Fibroblast of pulmonary artery (primary cell): ENCODE measurements at places on chromosomes 2 and 18.

DNA sequence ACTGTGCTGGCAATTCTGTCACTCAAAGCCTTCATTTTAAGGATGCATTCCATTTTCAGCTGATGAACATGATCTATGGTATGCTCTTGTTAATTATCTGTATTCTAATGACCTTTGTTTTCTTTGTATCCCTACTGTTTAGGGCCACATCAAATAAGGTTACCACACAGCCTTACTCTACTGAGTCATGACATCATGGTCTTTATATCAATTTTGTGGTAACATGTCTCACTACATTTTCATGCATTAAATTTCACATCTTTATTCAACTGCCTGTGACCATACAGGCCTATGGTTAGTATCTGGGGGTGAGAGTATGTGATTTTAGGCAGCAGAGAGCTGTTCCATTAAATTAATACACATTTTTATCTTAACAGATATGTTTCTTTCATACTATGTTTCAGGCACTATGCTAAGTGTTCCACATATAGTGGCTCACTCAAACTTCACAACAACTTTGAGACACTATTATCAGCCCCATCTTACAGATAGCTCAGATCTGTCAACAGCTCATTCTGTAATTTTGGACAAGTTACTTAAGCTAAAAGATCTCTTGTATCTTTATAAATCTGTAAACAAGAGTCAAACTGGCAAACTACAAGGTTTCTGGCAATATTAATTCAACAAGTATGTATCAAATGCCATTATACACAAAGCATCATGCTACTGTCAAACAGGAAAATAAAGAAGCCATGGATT is 18.0 kb downstream of the LRPPRC start:
- DNase-seq: no peak

- DNase-seq: no peak
These were observed 61.5 kb downstream of the FARP2 start for GRCh38 chr2:241417626-241418025.

DNA sequence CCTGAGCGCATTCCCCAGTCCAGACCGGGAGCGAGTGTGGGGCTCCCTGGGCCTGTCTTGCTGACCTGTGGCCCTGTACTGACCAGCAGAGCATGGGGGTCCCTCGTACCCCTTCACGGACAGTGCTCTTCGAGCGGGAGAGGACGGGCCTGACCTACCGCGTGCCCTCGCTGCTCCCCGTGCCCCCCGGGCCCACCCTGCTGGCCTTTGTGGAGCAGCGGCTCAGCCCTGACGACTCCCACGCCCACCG is 5.3 kb downstream of the NEU4 start:
- DNase-seq: no peak

DNA sequence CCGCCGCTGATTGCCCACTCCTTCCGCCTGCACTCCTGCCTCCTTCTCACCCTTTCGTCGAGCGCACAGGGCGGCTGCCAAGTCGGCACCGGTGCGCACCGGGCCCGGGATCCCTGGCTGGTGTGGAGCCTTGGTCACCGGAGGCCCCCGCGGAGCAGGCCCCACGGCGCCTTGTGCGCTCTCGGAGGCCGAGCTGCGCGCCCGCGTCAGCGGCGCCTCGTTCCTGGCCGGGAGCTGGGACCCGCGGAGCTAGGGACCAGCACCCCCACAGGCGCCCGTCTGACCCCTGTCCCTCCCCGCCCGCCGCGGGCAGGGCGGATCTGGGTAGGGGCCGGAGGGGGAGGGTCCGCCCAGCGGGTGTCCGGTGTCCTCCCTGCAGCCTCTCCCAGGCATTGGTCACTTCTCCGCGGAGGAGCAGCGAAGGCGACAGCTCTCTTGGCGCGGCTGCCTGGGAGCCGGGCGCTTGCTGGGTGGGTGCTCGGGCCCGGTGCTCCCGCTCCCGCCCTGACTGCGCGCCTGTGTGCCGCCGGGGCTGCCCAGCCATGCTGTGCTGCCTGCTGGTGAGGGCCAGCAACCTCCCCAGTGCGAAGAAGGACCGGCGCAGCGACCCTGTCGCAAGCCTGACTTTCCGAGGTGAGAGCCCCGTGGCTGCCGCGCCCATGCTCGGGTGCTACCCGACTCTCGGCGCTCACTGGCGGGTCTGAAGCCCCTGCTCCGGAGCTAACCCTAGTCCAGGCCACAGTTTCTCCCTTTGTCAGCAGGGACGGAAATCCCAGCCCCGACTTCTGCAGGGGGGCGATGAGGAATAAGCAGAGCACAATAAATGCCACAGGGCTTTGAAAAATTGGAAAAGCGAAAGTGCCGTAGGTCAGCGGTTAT is 13.2 kb downstream of the DYSF start:
- DNase-seq: no peak

DNA sequence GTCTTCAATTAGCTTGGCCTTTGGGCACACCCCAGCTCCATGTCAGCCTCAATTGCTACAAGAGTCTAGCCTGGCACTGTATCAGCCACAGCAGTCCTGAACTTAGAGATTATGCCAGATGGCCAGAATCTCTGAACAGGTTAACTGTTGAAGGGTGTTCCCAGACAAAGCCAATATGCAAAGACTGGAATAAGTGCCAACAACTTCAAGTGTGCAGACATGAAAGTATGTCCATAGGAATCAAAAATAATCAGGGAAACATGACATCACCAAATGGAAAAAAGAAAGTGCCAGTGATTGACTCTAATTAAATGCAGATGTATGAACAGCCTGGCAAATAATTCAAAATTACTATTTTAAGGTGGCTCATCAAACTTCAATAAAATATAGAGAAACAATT is 98.5 kb upstream of the DOCK10 start:
- DNase-seq: no peak

GRCh38 chr18:48003426-48004349 is 73.2 kb upstream of the SMAD2 start:
- DNase-seq: peak; percentile 67

- no peak for DNase-seq
These were observed 257.9 kb downstream of the THSD7B start for GRCh38 chr2:137023205-137023604.

GRCh38 chr2:237629188-237629534 is 1.8 kb downstream of the LRRFIP1 start:
- DNase-seq: no peak

- peak; percentile 95 for DNase-seq
These were observed 169.4 kb downstream of the SMAD7 start for GRCh38 chr18:48781163-48781987.

- DNase-seq: peak; percentile 75
These were observed 35.0 kb upstream of the LRP1B start for GRCh38 chr2:142165790-142166189.

- DNase-seq: no peak
These were observed 82.5 kb downstream of the DSEL start for GRCh38 chr18:67433971-67434370.

GRCh38 chr2:172928756-172929155 is 146.9 kb upstream of the MAP3K20 start:
- peak; percentile 87 for DNase-seq

- no peak for DNase-seq
These were observed 45.1 kb upstream of the ZNF396 start for GRCh38 chr18:35422237-35422636.

DNA sequence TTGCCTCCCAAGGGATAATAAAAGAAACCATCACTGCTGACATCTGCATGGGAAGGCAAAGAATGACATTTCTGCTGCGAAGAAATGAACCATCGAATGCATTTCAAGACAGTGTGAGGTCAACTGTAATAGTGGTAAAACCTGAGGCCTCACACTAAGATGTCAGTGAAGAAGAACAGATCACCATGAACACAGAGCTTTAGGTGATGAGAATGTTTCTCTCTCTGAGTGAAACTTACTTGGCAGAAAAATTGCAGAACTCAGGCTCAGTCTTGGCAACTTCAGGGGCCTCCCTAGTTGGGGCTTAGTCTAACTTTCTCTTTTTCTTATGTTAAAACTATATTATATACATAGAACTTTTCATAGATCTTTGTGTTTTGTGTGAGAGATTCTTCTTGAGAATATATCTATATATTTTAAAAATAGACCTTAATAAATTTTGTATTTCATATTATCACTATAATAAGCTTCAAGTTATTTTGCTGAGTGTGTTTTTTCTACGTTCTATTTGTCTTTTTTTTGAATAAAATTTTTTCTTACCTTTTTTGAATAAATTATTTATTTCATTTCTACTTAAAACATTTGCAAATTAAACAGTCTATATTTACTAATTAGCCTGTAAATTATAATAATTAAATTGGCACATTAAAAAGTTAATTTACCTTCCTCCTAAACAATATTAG is 427.5 kb upstream of the TRIB2 start:
- DNase-seq: no peak

DNA sequence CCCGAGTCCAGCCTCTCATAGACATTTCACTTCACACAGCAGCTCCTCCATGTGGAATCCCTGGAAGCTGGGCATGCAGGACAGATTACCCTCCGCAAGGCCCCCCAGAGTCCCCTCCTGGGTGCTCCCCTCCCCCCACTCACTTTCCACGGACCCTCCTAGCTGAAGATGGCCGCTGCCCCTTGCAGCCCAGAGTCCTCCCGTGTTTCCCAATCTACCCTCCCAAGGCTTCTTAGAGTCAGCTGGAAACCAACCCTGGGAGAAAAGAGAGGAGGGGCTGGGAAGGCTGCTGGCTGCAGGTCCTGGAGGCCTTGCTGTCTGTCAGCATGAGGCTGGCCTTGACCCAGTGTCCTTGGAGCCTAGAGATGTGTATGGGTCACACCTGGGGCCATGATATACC is 49.0 kb upstream of the HAAO start:
- DNase-seq: no peak

DNA sequence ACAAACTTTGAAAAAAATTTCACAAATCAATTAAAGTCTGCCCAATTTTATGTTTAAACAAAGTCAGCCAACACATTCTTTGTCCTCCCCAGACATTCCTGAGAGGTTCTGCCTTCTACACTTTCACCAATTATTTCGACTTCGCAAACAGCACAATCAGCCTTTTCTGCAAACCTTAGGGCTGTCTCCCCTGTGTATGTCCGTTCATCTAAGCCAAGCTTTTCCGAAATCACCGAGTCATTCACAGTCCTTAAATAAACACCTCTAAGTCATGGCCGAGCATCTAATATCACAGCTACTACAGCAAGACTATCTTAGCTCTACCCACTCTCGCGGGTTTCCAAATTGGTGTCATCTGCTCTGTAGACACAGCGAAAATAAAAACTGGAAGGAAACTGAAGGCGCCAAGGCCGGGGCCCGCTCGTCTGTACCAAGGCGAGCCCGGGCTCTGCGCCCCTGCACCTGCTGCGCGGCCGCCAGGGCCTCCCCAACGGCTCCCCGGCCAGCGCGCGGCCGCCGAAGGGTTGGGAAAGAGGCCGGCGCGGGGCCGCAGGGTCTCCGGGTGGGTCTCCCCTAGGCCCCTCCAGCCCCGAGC is 730 bp downstream of the ODC1 start:
- peak; percentile 34 for DNase-seq

DNA sequence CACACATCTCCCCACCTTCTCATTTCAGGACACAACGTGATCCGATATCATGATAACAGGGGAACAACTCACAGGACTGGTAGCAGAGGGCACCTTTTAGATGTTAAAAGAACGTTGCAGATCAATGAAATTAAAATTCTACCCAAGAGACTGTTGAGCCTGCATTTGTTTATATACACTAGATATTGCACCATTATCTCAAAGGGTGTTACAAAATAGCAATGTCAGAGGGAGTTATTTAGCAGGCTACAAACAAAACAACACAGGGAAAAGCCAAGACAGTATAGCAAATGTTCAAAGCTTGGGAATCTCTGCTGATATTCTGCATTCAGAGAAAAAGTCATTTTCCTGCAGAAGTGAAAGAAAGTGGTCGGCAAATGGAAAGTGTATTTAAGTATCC is 139.5 kb downstream of the MYO5B start:
- DNase-seq: no peak

DNA sequence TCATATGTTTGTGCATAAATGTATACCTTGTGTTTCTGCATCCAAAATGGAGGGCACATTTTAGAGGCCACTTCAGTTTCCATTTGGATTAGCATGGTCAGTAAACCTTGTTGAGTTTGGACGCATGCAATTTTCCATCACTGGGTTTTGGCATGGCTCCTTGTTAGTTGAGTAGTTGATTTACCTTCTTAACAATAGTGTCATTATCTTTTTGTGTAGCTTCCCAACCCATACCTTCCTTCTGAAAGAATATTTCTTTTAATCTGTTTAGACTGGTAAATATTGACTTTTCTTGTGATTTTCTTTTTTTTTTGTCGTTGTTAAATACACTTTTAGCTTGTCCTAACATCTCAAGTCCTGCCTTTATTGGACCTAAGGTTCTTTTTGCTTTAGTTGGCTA is 15.5 kb downstream of the RPIA start:
- no peak for DNase-seq

DNA sequence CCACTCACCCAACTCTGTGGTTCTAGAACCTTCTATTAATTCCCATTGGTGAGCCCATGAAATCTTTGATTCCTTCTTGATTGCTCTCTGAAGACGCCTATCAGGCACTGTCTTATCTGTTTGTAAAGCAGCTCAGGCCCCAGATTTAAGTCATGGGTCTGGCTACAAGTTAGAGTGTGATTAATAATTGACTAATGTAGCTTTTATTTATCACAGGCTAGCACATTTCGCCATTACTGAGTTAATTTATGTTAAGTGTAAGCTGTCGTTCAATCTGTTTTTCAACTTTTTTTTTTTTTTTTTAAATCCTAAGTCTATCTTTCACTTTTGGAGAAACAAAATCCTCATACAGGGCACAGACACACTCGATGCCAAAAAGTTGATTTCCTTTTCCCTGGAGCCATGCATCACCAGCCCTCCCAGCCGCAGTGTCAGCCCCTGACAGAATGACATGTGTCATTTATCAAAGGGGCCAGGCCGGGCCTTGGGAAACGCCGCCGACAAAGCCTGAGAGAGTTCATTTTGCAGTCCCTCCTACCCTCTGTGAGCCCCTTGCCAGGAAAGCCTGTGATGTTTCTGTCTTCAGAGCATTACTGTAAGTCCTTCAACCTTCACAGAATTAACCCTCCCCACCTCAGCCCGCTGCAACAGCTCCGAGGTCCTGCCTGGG is 15.8 kb downstream of the TSHZ1 start:
- DNase-seq: no peak

DNA sequence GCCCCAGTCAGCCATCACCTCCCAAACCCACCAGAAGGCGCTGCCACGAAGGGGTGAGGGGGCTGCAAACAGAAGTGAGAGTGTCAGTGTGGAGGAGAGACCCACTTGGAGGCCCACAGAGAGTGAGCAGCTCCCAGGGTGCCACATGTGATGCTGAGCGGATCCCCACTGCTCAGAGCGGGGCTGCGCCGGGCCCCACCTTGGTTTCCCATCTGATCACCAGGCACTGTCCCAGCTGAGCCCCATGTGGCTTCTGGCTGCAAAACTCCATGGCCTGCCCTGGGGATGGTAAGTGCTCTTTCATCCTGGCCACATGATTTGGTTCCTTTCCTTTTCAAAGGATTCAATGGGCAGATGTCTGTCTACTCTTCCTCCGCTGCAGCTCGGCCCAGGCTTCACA is 23.8 kb downstream of the SNORC start:
- no peak for DNase-seq
